Activated CD4-positive, alpha-beta memory T cell treated with anti-CD3 and anti-CD28 coated beads, Interleukin-2, amount 10 ng/mL, durations not matched to agents 7 days and 5 days (primary cell): ENCODE measurements at places on chromosomes 6 and 20. TPM values are rescaled to one million over a fixed set of nuclear protein-coding genes. Genes with fewer than 3 reads are reported as not detected.
A peak's percentile ranks its signal among the peaks of the same experiment; 100 is the strongest.

The RFX6 gene
- not detected for total RNA-seq

The SOX18 gene
- total RNA-seq, result 0.25 TPM

The CLVS2 gene
- not detected for total RNA-seq

The DLK2 gene
- total RNA-seq, result 0.50 TPM

The MCUR1 gene
- 23.1 TPM for total RNA-seq

GRCh38 chr6:128216917-128217316 is 303.5 kb downstream of the PTPRK start:
- H3K4me1 ChIP-seq, result peaks cover 3% of the 10 kb centered on the region
- DNase-seq, result no peak
- H3K27ac ChIP-seq, result no peak overlapping the region
- H3K4me3 ChIP-seq, result no peak overlapping the region

GRCh38 chr6:35474131-35474941 is 6.1 kb downstream of the RPL10A start:
- peaks cover 33% of the 10 kb centered on the region for H3K4me1 ChIP-seq
- H3K4me3 ChIP-seq, result no peak overlapping the region
- no peaks in the 10 kb centered on the region for H3K27me3 ChIP-seq
- no peak for DNase-seq
- peaks cover 40% of the 10 kb centered on the region for H3K36me3 ChIP-seq

- peaks cover 6% of the 10 kb centered on the region for H3K4me1 ChIP-seq
- no peak overlapping the region for H3K4me3 ChIP-seq
- H3K27ac ChIP-seq, result peak overlapping the region; percentile 48
- H3K27me3 ChIP-seq, result no peaks in the 10 kb centered on the region
- no peak for DNase-seq
Observed at GRCh38 chr6:136586295-136586694, 36.1 kb upstream of the MAP7 start.

- H3K36me3 ChIP-seq, result no peaks in the 10 kb centered on the region
- no peaks in the 10 kb centered on the region for H3K27me3 ChIP-seq
- no peak overlapping the region for H3K27ac ChIP-seq
- H3K4me1 ChIP-seq, result no peaks in the 10 kb centered on the region
- H3K4me3 ChIP-seq, result no peak overlapping the region
Observed at GRCh38 chr6:166852451-166852975, 103.8 kb downstream of the RNASET2 start.

DNA sequence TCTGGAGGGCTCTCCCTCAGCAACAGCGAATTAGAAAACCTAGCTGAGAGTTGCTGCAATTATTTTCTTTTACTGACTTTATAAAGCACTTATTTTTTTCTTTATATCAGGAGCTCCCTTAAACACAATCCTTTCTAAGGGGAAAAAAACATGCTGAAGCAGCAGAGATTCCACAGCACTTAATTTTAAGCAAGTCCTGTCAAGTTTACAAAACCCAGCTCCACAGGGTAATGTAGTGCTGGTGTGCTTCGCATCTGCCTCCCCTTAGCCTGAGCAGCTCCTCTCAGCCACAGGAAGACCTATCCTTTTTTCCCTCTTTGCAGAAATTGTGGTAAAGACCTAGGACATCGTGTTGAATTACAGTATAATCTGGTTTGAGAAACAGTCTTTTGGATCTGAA is 208.1 kb upstream of the SYNDIG1 start:
- H3K4me3 ChIP-seq, result no peak overlapping the region
- H3K36me3 ChIP-seq, result no peaks in the 10 kb centered on the region
- H3K27ac ChIP-seq, result no peak overlapping the region

DNA sequence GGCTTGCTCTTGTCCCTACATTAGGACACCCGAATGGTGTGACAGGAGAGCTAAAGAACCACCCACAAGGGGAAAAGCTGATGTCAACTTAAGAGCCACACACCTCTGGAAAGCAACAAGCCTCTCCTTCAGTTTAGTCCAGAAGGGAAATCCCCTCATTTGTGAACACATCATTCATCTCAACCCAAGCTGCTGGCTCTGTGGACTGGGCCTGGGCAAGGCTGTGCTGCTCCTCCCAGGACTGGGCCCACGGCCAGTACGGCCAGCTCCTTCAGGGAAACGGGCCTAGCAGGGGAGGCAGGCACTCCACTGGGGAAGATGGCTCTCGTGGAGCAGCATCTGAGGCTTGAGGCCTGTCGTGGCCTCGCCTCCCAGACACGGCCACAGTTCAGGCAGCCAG is 12.8 kb upstream of the SLC4A11 start:
- peaks cover 8% of the 10 kb centered on the region for H3K4me1 ChIP-seq
- H3K27me3 ChIP-seq, result peaks cover 18% of the 10 kb centered on the region
- H3K27ac ChIP-seq, result no peak overlapping the region
- no peak for DNase-seq
- H3K4me3 ChIP-seq, result no peak overlapping the region

DNA sequence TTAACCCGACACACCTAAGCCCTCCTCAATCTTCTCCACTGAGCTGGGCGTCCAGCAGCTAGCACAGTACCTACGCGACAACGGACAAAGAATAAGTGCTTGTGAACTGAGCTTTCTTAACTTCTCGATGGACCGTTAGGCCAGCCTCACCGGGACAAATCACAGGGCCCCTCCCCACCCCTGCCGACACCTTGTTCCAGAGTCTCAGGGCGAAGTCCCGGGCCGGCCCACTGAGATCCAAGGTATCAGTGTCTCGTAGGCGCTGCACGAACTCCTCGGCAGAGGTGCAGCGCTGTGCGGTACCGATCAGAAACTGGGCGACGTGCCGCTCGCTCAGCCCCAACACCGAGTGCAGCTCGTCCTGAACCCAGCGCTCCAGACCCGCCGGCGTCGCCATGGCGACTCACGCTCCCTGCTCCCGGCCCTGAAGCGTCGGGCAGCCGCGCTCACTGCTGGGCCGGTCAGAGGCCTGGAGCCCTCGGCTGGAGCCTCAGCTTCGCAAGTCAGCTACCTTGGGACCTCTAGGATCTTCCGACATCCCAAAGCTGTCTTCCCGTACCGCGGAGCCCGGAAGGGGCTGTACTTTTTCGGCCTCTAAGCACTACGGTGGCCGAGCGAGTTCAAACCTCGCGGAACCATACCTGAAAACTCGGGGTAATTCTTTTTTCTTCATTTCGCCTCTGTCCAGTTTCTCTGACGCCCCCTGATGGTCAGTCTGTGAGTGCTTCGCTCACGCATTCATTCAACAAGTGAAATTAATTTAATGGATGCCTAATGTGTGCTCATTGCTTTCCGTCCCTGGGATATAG is at the start of gene DHX16:
DHX16 (minus strand) TSS at position 562 of the 809 bp plus-strand sequence; CDS start at position 397, 165 bp downstream.
- peaks cover 45% of the 10 kb centered on the region for H3K36me3 ChIP-seq
- peak within 1 kb of the TSS; percentile 18 for H3K27ac ChIP-seq
- H3K27me3 ChIP-seq, result no peaks in the 10 kb centered on the region
- DNase-seq, result peak; percentile 92
- peaks cover 42% of the 10 kb centered on the region for H3K4me1 ChIP-seq
- peak within 1 kb of the TSS; percentile 89 for H3K4me3 ChIP-seq
